CD4-positive, alpha-beta memory T cell (primary cell): ENCODE measurements at places on chromosomes 11 and 22.
A peak's percentile ranks its signal among the peaks of the same experiment; 100 is the strongest.

DNA sequence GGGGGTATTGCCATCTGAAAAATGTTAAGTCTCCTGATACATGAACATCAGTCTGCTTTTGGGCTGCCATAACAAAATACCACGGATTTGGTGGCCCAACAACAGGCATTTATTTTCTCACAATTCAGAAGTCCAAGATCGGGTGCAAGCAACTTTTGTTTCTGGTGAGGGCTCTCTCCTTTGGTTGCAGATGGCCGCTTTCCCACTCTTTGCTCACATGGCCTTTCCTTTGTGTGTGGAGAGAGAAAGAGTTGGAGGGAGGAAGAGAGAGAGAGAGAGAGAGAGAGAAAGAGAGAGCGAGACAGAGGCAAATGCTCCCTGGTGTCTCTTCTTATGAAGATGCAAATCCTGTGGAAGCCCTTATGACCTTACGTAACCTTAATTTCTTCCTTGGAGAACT, 2.5 kb upstream of the KRTAP5-2 start:
- no peak for DNase-seq

DNA sequence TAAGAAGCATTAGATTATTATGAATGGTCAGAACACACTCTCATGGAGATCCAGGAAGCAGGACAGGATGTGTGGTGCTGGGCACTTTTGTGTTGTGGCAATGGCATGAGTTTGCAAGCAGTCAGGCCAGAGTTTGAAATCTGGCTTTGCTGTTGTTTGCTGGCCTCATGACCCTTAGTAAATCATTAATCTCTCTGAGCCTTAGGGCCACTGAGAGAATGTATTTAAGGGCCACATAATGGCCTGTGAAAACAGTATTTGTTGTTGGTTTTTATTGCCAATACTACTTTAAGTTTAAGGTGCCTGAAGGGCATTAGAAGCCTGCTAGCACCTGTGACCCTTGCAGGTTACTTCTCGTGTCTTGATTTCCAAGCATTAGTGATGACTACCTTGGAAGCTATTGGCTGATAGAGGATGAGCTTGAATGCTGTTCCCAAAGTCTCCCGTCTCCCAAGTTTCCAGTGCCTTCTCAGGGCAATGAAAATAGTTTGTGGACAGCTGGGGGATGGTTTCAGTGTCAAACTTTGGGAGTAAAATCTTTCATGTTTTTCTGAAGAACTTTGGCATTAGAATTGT, 24.6 kb downstream of the STIM1 start:
- no peak for DNase-seq

- peak; percentile 27 for DNase-seq
Observed at GRCh38 chr11:598005-598680, 17.6 kb downstream of the IRF7 start.

DNA sequence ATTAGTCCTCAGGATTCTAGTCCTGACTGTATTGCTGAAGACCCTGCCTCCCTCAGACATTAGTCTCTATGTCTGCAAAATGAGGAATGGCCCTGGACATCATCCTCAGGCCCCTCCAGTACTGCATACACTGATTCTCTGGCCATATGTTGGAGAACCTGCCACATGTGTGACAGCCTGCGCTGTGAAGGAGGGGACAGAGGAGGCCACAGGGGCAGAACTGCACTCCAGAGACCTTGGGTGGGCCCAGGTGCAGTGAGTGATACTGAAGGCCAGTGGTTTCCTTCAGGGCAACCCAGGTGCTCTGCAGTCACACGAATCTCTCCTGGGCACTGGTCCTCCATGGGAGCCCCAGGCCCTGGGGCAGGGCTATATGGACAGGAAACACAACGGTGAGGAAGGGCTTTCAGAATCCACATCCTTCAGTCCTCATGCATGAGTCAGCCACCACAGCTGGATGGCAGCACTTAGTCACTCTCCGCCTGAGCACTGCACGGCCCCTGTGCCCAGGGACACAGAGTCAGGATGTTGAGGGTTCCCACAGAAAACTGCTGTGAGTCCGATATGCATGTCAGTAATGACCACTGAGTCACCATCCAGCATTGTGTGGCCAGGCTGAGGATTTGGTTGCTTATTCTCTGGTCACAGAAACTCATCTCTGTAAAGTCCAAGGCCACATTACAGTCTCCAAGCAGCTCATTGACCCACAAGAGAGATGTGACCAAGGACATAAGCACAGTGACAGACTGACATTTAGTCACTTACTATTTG, 39.7 kb downstream of the ME3 start:
- no peak for DNase-seq

DNA sequence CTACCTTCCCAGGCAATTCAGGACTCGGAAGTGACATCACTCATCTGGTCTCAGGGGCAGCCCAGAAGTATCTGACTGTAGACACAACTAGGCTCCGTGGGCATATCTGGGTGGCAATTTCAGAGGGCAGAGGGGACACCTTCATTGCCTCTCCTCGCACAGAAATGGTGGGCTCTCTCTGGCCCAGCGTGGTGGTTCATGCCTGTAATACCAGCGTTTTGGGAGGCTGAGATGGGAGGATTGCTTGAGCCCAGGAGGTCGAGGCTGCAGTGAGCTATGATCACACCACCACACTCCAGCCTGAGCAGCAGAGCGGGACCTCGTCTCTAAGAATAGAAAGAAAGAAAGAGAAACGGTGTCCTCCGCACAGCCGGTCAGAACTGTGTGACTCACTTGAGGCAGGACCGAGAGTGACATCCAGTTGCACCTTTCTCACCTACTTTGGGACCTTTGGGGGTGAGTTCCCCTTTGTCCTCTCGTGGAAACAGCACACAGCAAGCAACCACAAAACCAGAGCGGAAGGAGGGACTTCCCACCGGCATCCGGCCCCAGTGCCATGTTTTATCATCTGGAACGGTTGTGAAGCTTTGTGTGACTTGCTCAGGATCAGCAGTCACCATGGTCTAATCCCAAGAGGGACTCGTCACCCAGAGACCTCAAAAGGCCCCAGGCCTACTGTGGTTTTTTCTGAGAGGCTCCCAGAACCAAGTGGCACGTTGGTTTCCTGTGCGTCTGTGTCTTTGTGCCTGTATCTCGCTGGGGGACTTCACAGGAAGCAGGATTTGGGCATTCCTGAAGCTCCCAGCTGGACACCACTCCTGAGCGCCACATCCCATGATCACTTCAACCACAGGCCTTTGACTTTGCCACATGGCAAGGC, 38.4 kb upstream of the EMID1 start:
- peak; percentile 57 for DNase-seq

GRCh38 chr22:41687901-41688364, 734 bp downstream of the SNU13 start:
- DNase-seq: no peak

DNA sequence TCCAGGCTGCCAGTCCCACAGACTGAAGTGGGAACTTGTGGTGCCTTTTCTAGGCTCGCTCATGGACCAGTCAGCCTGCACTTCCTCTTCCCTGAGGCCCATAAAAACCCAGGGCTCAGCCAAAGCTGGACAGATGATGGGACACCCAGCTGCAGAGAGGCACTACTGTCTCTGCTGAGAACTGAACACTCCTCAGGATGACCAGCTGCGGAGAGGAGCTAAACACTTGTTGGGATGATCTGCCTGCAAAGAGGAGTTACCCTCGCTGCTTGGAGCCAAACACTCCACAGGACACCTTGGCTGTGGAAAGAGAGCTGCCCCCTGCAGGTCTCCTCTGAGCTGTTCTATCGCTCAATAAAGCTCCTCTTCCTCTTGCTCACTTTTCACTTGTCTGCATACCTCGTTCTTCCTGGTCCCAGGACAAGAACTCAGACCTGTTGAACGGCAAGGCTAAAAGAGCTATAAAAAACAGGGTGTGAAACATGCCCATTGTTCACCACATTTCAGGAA, 465.5 kb downstream of the GUCY1A2 start:
- DNase-seq: no peak

DNA sequence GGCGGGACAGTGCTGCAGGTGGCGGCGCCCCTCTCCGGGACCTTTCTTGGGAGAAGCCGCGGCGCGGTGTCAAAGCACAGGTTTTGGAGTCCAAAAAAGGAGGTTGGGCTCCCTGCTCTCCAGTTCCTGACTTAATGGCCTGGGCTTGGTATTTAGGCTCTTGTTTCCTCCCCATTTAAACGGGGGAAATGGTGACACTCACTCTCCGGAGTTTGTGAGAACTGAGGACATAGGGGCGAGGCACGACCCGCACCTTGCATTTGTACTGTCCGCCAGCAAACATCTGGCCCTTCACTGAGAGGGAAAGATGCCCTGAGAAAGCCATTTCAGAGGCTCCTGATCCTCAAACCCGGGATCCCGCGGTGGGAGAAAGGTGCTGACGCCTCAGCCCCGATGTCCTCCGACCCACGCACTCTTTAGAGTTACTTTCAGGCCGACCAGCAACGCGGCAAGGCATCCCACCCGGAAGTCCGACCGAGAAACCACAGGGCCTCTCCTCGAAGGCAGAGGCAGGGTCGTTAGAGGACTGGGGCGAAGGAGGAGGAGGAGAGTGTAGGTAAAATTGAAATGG, 2.9 kb upstream of the WDR74 start:
- DNase-seq: no peak

DNA sequence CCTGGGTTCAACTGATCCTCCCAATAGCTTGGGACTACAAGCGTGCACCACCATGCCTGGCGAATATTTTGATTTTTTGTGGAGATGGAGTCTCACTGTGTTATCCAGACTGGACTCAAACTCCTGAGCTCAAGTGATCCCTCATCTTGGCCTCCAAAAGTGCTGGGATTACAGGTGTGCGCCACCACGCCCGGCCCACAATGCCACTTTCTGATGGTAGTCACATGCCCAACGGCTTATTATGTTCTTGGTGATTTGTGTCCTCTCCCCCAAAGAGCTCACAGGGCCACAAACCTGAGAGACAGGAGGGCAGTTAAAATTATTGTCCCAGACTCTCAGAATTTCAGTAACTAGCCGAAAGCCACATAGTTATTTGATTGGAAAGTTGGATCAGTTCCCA, 9.6 kb downstream of the GRIK4 start:
- no peak for DNase-seq

GRCh38 chr22:46049726-46050450, 72.9 kb upstream of the WNT7B start:
- no peak for DNase-seq

DNA sequence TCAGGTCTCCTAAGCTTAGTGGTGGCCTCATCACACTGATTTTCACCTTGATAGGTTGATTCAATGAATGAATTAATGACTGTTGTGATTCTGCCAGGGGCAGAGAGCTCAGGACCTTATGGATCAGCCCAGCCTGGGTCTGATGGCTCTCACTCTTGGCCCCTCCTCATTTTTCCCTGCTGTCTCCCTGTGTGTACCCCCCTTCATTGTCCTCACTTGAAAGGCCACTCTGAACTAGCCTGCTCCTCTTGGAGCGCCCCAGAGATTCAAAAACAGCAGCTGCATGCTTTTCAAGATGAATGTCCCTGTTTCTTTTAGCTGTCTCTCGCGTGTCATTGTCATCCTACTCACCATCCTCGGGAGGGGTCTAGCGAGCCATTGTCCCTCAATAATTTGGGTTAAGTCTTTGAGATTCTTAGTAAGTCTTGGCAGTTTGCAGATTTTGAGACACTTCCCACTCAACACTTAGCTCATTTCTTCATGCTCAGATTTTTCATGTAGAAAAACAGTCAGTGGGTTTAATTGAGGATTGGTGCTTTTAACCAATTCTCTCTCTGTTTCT, 42.5 kb upstream of the MICAL2 start:
- DNase-seq: no peak

DNA sequence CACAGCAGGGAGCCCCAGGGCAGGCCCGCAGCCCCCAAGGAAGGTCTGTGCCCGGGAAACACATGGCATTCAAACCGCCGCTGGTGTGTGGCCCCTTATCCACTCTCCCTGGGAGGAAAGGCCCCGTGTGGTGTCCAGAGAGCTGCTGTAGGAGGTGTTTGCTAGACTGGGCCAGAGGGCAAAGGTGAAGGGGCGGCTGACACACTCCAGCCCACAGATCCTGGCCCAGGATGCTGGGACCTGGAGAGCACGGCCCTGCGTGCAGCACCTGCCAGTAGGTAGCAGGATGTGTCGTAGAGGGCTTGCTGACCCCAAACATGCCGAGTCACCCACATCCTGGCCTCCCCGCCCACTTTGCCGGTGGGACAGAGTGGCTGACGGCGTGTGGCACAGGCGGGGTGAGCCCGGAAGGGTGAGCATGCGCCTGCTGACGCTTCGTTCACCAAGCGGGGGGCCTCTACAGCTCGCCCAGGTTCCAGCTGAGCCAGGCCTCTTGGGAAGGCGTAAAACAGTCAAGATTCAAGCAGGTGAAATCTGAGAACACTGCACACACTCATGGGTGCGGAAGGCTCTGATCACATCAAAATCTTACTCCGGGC, 11.0 kb downstream of the OSBPL5 start:
- no peak for DNase-seq

DNA sequence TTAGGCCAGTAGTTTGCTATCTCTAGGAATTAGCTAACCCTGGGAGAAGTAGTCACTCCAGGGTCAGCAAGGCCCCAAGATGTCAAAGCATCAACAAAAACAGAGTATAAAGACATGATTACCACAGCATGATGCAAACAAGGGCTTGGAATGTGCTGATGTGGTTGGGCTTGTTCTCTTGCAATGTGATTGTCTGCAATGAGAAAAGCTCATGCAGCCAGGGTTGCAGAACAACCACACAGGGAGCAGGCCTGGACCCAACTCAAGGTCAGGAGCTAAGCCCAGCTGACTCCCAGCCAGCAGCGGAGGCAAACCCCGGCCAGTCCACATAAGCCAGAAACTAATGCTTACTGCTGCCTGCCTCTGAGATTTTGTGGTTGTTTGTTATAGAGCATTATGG, 132.4 kb upstream of the ZC3H12C start:
- no peak for DNase-seq

GRCh38 chr11:7582338-7582985, 68.7 kb downstream of the PPFIBP2 start:
- no peak for DNase-seq

- DNase-seq: no peak
Observed at GRCh38 chr22:30224161-30224857, 22.2 kb downstream of the LIF start.

GRCh38 chr11:73398721-73399120, 22.5 kb downstream of the RELT start:
- DNase-seq: no peak

DNA sequence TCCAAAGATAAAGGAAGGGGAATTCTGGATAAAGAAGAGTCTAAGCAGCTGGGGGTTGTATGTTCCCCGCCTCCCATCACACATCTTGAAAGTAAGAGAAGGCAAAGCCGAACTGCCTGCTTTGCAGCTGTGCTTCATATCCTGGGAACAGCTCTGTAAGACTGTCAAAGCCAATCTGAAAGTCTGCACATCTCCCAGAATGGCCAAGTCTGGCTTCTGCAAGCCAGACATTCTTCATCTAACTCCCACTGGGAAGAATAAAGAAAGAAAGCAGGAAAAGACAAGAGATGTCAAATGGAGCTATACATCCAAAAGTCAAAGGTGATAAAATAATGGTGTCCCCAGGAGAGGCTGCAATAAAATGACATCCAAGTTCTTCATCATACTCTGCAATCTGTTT, 15.4 kb downstream of the MORC2 start:
- no peak for DNase-seq
